ENCODE measurements at places on chromosomes 7 and 10.

DNA sequence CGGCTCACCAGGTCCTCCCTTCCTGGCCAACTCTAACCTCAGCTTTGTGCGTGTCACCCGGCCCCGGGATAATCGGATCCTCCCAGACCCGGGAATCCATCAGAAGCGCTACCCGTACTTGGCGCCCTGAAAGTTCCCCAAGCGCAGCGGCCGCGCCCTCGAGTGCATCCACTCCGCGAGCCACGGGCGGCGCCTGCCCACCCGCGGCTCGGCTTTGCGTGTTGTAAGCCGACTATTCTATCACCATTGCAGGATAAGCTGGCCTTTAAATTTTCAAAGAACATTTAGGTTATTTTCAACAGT is 35.7 kb upstream of the EBLN1 start:
- H3K27ac ChIP-seq = no peak overlapping the region
- peaks cover 80% of the 10 kb centered on the region for H3K27me3 ChIP-seq
- H3K36me3 ChIP-seq = no peaks in the 10 kb centered on the region
- DNase-seq = no peak
- H3K4me1 ChIP-seq = no peaks in the 10 kb centered on the region

GRCh38 chr10:79380125-79380945 is 33.1 kb downstream of the PPIF start:
- H3K27ac ChIP-seq = no peak overlapping the region
- no peaks in the 10 kb centered on the region for H3K36me3 ChIP-seq
- H3K4me3 ChIP-seq = no peak overlapping the region
- H3K4me1 ChIP-seq = peaks cover 12% of the 10 kb centered on the region
- H3K27me3 ChIP-seq = no peaks in the 10 kb centered on the region

DNA sequence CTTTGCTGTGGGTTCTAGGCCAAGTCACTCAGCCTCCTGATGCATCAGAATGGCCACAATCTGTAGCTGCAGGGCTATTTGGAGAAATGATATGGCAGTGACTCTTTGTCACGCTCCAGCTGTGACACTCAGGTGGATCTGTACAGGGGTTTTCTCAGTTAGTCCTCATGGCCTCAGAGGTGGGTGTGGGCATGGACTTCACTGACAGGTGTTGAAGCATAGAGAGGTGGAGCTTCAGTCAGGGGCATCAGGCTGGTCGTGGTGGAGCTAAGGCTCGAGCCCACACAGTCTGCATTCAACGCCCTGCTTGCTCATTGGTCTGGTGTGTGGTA is 21.2 kb downstream of the PALD1 start:
- H3K4me1 ChIP-seq = peaks cover 8% of the 10 kb centered on the region
- no peak overlapping the region for H3K4me3 ChIP-seq
- no peaks in the 10 kb centered on the region for H3K27me3 ChIP-seq
- DNase-seq = no peak
- H3K27ac ChIP-seq = no peak overlapping the region

- H3K4me1 ChIP-seq = no peaks in the 10 kb centered on the region
- H3K4me3 ChIP-seq = no peak overlapping the region
- no peaks in the 10 kb centered on the region for H3K36me3 ChIP-seq
Measured at GRCh38 chr7:126993626-126994213, 259.0 kb downstream of the GRM8 start.

GRCh38 chr10:44032216-44032615 is 352.7 kb downstream of the CXCL12 start:
- no peak for DNase-seq
- no peaks in the 10 kb centered on the region for H3K36me3 ChIP-seq
- H3K27ac ChIP-seq = no peak overlapping the region
- H3K4me3 ChIP-seq = no peak overlapping the region
- no peaks in the 10 kb centered on the region for H3K4me1 ChIP-seq
- no peaks in the 10 kb centered on the region for H3K27me3 ChIP-seq

- H3K27ac ChIP-seq = no peak overlapping the region
- no peak for DNase-seq
- peaks cover 4% of the 10 kb centered on the region for H3K4me1 ChIP-seq
Measured at GRCh38 chr7:94632338-94633013, 23.5 kb downstream of the SGCE start.

GRCh38 chr7:127336458-127336857 is 56.0 kb downstream of the ZNF800 start:
- H3K4me1 ChIP-seq = no peaks in the 10 kb centered on the region
- no peaks in the 10 kb centered on the region for H3K27me3 ChIP-seq
- no peak overlapping the region for H3K27ac ChIP-seq

- no peak for DNase-seq
- no peaks in the 10 kb centered on the region for H3K27me3 ChIP-seq
- no peaks in the 10 kb centered on the region for H3K4me1 ChIP-seq
Measured at GRCh38 chr7:103857435-103857834, 132.0 kb downstream of the RELN start.

DNA sequence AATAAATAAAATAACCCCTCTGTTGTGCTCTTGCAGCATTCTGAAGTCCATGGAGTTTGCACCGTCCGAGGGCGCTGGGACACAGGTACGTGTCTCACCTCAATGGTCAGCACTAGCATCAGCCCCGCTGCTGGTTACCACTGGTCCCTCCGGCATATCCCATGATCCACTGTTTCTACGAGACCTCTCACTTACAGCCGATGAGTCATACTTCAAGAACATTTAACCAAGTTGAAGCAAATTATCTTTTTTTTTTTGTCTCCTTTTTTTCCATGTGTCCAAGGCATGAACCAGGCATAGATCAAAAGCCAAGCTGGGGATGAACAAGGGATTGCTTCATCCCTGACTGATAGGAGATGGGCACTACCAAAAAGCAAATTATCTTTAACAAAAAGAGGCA is 92.9 kb upstream of the SH2B2 start:
- no peak overlapping the region for H3K27ac ChIP-seq
- H3K4me1 ChIP-seq = no peaks in the 10 kb centered on the region
- H3K27me3 ChIP-seq = no peaks in the 10 kb centered on the region
- DNase-seq = no peak
- H3K4me3 ChIP-seq = no peak overlapping the region

DNA sequence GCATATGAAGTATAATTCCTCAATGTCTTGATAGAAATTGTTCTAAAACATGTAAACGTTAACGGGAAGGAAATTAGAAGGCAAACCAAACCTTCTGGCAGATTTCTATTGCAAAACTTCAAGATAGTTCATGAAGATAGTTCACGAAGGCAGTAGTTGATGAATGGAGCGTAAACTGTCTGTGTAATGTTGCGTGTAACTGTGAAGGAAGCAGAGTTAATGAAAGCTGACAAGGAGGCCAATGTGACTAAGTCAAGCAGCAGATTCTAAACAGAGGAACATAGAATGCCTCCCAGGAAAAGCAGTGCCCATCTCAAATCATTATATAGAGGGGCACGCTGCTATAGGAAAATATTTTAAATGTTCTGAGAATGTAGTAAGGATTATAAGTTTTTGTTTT is 659.7 kb upstream of the IGFBP3 start:
- H3K27ac ChIP-seq = no peak overlapping the region
- H3K36me3 ChIP-seq = no peaks in the 10 kb centered on the region
- DNase-seq = no peak
- no peak overlapping the region for H3K4me3 ChIP-seq
- H3K4me1 ChIP-seq = no peaks in the 10 kb centered on the region

GRCh38 chr10:11874568-11875493 is 51.7 kb downstream of the PROSER2 start:
- peak; percentile 90 for DNase-seq
- peaks cover 25% of the 10 kb centered on the region for H3K4me1 ChIP-seq
- no peaks in the 10 kb centered on the region for H3K36me3 ChIP-seq
- H3K27ac ChIP-seq = peak overlapping the region; percentile 86

DNA sequence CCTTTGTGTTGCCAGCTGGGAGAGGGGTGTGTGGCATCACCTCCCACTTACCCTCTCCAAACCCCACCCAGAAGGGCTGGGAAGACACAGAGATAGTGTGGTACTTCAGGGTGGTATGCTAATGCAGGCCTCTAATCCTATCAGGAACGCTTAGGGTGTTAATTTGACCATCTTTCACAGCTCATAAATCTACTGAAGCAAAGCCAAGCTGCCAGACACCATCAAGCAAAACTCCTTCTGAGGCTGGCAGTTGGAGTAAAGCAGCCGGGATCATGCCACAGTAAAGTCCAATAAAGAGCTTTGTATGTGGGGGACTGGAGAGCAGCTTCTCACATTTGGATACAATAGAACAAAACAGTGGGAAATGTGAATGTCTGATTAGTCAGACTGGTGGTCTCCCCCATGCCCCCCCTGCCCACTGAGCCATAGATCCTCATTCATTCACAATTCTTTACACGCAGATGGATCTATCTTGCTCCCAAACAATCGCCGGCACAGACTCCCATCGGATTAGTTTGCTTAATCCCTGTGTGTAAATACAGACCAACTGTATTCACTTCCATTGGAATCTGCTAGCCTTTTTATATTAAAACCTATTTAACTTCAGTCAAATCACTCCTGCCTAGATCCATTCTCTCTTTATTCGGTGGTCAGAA is 29.6 kb downstream of the FGFBP3 start:
- H3K27ac ChIP-seq = peak overlapping the region; percentile 91
- H3K27me3 ChIP-seq = no peaks in the 10 kb centered on the region
- peak overlapping the region; percentile 14 for H3K4me3 ChIP-seq
- no peaks in the 10 kb centered on the region for H3K36me3 ChIP-seq
